Putamen (tissue), 1 donor: ENCODE measurements at places on chromosomes 1 and 21.

DNA sequence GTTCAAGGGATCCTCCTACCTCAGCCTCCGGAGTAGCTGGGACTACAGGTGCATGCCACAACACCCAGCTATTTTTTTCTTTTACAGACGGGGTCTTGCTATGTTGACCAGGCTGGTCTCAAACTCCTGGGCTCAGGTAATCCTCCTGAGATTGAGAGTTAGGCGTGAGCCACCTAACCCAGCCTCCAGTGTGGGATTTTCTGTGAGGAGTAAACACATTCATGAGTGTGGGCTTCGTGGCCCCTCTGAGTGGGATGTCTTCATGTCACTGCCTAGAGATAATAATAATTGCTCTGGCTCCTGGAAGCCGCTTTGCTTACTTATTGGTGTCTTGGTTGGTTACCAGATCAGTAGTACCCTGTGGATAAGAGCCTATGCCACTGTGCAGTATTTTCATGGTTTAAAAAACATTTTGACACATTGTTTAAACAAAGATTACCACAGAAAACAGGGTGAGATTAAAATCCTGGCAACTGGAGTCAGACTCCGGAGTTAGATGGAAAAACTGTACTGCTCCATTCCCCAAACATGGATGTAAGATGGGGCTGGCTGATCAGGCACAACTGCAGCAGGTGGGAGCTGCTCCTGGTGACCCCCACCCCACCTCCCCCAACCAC, 159.1 kb upstream of the RAB4A start:
- DNase-seq, result no peak

DNA sequence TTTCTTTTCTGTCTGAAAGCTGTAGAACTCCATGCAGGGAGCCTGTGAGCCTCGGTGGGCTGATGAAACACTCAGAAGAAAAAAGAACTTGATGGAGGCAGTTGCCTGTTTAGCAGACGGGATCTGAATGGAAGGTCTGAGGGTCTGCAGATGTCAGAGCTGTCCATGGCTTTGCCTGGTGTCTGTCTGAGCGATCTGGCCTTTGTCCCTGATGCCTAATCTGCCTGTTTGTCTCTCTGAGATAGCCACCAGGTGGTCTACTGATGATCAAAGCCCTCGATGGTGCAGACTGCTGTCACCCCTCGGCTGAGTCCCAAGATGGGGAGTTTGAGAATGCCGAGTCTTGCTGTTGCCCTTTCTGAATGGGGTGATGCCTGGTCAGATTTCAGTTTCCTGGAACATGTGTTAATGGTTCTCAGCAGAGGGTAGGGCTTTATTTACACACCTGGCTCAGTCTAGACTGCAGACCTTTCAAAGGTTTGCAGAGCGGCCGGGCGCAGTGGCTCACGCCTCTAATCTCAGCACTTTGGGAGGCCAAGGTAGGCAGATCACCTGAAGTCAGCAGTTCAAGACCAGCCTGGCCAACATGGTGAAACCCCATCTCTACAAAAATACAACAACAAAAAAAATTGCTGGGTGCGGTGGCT, 90.4 kb downstream of the KIF26B start:
- no peak for DNase-seq

DNA sequence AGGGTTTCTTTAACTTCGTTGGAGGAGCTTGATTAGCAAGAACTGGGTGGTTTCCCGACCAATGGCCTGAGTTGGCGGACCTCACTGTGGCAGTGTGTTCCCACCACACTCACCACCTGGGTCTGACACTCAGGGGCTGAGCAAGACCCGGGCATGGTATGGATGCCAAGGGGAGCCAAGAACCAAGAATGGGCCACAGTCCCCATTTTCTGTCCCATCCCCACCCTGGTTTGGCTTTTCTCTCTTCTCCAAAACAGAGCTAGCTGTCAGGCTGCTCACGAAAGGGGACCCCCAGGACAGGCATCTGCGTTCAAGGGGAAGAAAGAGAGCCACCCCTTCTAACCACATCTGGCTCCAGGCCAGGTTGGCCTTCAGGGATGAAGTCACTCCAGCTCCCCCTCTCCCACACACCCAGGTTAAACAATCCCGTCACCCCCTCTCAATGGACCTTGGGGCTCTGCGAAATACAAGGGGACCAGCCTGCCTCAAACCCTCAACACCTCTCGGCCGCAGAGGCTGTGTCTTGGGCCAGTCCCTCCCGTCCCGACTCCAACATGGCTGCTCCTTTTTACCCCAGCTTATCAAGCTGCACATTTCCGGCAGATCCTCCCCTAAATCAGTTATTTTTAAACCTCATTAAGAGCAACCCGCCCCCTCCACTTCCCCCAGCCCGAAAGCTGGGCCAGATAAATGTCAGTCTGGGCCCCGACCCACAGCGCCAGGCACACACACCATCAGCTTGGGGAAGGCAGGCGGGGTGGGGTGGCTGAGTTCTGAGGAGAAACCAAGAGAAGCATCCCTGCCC, 3.4 kb downstream of the TAGLN2 start:
- no peak for DNase-seq

DNA sequence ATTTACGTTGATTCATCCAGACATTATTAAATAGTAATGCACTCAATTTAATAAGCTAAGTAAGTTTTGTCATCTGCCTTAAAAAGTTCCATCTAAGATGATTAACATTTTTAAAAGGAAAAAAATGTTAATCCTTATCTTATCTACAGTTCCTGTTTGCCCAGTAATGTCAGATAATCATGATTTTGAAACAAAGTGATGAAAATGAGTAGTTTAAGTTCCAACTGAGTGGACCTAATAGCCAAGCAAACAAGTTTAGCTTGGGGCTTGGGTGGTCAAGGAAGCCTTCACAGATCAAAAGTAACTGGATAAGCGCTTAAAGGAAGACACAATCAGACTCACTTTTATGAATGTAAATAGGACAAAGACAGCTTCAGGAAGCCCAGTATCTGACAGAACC, 40.5 kb upstream of the JAK1 start:
- DNase-seq, result no peak

DNA sequence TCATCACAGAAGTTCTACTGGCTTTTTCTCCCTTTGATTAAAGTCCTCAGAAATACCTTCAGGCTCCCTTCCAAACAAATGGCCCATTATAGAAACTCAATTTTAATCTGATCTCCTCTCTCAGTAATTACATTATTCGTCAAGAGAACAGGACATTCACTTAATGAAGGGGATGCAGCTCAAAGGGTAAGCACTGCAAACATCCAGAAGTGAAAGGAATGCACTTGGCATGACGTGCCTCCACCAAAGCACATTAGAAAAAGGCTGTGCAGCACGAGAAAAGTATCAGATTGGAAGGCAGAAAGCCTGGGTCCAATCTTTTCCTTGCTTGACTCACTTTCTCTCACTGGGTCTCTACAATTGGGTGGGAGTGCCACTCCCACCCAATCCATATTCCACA, 222.6 kb upstream of the BEND5 start:
- DNase-seq, result no peak

DNA sequence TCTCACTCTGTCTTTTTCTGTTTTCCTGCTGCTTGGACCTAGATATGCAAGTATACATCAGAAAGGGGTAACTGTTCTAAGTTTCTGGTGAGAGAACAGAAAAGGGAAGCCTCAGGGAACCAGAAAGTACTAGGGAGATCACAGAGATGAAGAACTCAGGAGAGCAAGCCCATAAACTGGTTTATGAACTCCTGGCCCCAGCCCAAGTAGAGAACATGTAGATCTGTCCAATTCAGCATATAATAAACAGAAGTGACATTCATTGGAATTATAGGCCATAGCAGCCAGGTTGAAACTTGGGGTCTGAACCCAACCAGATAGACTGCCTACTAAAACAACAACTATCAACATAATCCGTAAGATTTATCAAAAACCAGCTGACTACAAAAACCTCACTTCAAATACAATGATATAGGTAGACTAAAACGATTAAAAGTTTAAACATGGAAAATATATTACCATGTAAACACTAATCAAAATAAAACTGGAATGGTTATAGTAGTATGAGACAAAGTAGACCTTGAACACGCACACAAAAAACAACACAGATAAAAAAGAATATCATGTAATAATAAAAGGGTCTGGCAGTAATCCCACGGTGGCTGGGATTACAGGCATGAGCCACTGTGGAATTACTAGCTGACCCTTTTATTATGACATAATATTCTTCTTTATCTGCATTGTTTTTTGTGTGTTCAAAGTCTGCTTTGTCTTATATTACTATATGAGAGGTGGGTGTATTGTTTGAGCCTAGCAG, 65.0 kb downstream of the ZSWIM5 start:
- DNase-seq, result no peak

GRCh38 chr1:177948336-177948972, 21.4 kb downstream of the SEC16B start:
- DNase-seq, result peak; percentile 78

DNA sequence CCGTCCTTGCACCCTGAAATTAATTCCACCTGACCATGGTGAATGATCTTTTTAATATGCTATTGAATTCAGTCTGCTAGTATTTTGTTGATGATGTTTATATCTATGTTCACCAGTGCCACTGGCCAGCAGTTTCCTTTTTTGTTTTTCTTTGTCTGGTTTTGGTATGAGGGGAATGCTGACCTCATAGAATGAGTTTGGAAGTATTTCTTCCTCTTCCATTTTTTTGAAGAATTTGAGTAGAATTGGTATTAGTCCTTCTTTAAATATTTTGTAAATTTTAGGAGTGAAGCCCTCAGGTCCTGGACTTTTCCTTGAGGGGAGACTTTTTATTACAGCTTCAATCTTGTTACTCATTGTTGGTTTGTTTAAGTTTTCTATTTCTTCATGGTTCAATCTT, 231.6 kb downstream of the MRPL39 start:
- no peak for DNase-seq

DNA sequence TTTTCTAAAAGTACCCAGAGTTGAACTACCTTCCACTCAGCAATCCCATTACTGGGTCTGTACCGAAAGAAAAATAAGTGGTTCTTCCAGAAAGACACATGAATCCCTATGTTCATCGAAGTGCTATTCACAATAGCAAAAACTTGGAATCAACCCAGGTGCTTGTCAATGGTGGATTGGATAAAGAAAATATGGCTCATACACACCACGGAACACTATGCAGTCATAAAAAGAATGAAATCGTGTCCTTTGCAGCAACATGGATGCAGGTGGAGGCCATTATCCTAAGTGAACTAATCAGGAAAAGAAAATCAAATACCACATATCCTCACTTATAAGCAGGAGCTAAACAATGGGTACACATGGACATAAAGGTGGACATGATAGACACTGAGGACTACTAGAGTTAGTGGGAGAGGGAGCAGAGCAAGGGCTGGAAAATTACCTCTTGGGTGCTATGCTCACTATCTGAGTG, 32.9 kb upstream of the JUN start:
- DNase-seq, result no peak

DNA sequence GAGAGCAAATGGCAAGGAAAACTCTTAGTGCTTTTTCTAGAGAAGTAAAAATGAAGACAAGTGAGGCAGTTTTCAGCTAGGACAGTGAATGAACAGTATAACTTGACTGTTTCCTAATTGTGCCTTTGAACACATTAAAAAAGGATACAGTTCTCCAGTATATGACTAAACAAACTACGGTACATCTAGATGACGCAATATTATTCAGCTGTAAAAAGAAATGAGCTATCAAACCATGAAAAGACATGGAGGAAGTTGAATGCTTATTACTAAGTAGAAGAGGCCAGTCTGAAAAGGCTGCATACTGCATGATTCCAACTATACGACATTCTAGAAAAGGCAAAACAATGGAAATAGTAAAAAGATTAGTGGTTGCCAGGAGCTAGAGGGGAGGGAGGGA, 206.3 kb downstream of the SIPA1L2 start:
- no peak for DNase-seq

DNA sequence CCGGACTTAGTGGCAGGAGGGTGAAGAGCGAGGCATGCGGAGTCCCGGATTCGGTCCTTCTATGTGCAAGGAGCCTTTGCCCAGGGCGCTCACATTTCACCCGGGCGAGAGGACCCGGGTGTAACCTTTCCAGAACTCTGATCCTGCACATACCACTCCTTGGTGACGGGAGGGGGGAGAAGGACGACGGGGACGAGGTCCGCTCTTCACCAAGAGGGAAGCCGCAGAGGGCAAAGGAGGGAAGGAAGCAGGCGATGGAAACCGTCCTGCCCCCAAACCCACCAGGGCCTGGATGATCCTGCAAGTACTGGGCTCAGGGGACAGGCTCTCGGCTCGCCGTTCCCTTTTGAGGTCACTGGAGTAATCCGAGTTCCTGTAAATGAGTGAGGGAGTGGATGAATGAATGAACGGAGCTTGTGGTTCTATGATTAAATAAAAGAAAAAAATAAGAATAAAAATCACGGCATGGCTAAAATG, 993 bp downstream of the SYPL2 start:
- DNase-seq, result no peak

DNA sequence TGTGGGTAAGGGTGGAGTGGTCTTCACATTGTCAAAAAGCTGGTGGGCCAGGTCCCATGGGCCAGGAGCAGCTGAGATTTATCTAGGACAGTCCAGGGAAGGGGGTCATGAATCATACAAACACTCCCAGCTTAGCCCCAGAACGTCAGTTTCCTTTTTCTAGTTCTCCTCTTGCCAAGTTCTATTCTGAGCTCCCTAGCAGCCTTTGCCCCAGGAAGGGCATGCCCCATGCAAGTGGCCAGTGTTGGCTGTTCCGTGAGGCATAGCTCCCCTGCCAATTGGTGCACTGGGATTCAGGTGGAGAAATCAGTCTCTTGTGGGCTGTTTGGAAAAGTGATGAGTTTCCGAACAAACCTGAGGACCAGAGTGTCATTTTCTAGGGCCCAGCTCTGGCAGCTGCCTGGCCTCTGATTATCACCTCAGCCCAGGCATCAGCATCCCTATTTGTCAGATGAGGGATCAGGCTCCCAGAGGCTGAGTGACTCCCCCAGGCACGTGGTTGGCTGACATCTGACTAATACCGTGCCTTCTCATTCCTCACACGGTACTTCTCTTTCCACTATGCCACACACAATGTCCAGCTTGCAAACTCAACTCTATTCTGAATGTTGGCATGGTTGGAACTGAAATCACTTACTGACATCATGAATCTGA, 14.2 kb upstream of the MYOM3 start:
- DNase-seq, result no peak

DNA sequence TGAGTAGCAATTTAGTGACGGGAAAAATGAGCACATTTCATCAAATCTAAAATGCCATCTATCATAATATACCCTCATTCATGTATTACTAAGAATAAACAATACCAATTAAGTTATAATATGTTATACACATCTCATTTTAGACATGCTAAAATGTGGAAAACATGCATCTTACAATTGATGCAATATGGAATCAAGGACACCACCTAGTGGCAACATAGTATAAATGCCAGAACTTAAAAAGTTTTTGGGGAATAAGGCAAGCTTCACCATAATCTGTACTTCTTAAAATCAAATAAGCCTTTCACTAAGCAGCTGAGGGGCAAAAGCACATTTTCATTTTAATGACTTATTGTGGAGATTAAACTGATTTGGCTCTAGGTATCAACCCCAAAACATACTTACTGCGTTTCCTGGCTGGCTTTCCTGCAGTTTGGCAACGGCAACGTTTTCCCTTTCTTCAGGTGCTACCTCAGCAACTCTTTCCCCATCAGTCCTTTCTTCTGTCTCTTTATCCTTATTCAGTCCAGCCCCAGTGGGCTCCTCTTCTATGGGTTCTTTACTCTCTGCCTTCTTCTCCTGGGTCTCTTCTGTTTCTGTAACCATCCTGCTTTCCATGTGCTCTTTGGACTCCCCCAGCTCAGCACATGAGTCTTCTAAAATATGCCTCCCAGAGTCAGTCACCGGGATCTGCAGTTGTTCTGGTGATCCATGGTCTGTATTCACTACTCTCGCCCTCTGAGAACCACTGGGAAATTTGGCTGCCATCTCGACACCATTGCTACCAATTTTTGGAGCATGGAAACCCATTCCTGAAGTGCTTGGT, 11.4 kb downstream of the SDE2 start:
- peak; percentile 32 for DNase-seq
